Left colon (tissue), 2 donors: ENCODE measurements at places on chromosomes 1 and 21.

GRCh38 chr1:216721863-216722262, 1.4 kb downstream of the ESRRG start:
- no peak for DNase-seq

DNA sequence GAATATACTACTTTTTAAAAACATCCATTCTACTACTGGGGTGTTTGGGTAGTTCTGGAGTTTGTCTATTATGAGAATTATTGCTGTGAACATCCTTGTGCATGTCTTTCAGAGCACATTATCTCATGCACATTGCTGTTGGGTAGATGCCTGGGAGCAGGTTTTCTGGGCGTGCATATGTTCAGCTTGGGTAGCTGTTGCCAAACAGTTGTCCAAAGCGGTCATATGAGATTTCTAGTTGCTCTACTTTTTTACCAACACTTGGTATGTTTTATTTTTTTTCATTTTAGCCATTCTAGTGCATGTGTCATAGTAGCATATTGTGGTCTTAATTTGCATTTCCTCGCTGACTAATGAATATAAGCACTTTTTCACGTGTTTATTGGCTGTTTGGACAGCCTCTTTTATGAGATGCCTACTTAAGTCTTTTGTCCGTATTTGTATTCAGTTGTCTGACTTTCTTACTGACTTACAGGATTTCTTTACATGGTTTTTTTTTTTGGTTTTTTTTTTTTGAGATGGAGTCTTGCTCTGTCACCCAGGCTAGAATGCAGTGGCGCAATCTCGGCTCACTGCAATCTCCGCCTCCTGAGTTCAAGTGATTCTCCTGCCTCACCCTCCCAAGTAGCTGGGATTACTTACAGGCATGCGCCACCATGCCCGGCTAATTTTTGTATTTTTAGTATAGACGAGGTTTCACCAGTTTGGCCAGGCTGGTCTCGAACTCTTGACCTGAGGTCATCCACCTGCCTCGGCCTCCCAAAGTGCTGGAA, 18.1 kb downstream of the ZDHHC18 start:
- DNase-seq, result no peak

GRCh38 chr1:153466908-153467307, 6.5 kb upstream of the S100A7 start:
- no peak for DNase-seq

GRCh38 chr21:41634211-41634694, 126.3 kb upstream of the TMPRSS2 start:
- peak; percentile 63 for DNase-seq

DNA sequence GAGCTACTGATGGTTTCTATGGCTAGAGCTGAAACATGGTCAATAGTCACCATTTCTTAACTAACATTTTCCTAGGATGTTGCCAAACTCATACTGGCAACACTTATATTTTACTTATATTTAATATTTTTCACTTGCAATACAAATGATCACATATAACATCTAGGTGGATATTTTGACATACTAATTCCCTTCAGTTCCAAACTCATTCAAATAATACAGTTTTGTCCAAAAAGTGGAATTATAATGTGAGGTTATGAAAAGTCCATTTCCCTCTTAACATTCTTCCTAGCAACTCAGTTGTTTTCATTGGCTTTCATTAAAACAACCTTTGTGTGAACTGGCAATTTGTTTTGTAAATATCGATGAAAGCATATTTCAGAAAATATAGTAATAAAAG, 16.0 kb downstream of the SPAG17 start:
- no peak for DNase-seq

DNA sequence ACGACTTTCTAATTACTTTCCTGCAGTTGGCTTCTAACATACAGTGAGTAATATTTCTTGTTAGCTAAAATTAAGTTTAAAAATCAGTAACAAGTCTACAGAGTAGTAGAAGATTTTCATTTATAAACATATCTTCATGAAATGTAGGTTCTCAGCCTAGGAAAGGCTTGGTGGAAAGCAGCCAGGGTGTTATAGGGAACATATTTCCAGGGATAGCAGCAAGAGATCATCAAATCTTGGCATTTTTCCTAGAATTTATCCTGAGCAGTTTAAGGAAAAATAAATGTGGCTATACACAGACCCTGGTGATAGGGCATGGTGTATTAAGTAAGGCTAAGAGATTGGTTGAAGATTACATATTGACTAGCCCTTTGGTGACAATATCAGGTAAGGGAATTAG, 203.5 kb upstream of the NEGR1 start:
- no peak for DNase-seq

- DNase-seq, result no peak
These were observed 388.7 kb downstream of the ST6GALNAC3 start for GRCh38 chr1:76463278-76463677.

DNA sequence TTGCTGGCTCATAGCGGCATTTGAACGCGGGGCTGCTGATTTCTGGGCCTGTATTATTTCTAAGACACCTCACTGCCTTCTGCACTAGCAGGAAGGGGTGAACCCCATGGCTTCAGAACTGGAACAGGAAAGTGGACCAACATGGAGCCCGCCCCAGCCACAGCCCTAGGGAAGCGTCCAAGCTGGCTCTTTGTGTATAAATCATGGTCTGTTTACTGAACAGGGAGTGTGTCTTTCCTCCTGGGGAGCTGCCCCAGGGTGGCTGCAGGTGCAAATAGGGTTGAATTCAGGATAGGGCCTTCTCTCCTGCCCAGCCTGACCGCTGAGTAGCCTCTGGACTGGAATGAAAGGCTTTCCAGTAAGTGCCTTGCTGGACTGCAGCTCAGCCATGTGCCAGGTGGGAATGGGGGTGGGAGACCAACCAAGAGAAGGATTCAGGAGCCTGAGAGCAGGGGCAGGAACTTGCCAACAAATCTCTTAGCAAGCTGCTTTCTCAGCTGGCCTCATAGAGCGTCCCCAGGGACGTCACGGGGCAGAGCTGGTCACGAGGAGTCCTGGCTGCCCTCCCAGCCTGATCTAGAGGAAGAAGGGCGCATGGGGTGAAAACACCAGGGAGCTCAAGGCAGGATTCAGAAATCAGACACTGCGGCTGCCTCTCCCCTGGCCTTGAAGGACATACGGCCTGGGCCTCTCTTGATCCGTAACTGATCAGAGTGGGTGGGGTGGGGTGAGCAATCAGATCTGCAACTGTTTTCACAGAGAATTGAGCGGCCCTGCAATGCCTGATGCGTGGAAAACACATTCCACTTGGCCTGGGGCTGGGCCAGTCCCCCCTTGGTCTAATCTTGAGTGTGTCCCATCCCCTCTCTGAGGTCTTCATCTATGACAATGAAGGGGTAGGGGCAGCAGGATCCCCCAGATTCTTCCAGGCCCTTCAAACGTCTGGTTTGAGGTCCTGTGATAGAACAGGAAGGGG, 56.5 kb upstream of the SELENON start:
- peak; percentile 86 for DNase-seq

- DNase-seq, result peak; percentile 70
These were observed 117.0 kb downstream of the CD247 start for GRCh38 chr1:167401260-167401873.

GRCh38 chr1:245155272-245156040, 671 bp downstream of the KIF26B start:
- DNase-seq, result peak; percentile 8
